ENCODE measurements at places on chromosomes 3 and 15.
A peak's percentile ranks its signal among the peaks of the same experiment; 100 is the strongest.

- no peak for DNase-seq
Observed at GRCh38 chr3:186400662-186401061, 38.6 kb upstream of the DGKG start.

- no peak for DNase-seq
Observed at GRCh38 chr15:96123630-96124187, 206.8 kb upstream of the NR2F2 start.

DNA sequence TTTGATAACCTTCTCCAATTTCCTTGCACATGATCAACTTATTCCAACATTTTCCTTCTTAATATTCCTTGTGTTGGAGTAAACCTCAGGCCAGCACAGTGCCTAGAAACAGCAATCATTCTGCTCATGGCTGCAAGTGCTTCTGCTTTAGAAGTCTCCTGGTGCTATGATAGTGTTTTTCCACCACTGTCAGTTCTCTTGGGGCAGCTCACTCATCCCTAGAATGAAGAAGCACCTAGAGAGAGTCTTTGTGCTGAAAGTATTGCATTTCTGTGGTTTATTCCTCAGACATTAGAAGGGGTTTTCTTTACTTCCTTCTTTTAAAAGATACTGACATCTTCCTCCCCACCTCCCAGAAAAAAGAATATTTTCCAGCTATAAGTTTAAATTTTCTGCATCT is 183.5 kb downstream of the RYR3 start:
- no peak for DNase-seq

DNA sequence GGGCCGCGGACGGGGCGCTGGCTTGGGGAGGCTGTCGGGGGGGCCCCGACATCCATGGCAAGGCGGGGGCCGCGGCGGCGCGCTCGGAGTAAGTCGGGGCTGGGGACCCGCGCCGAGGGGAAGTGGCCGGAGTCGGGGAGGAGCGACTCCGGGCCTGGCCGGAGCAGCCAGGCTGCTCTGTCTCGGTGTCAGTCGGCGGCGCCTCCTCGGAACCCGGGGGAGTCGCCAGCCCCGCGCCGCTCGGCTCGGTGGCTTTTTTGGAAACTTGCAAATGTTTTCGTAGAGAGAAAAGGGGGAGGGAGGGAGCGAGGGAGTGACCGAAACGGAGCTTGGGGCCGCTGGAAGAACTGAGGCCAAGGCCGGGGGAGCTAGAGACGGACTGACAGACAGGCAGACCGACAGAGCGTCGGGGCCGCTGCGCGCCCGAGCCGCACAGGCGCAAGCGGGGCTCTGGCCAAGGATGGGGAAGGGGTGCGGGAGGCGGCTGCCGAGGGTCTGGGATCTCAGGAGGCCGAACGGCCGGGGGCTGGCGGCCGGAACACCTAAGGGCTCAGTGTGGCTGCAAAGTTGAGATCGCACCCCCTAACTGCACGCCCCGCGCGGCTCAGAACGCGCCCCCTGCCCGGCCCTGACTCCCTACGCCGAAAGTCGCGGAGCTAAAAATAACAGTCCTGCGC is 5.0 kb downstream of the PTH1R start:
- DNase-seq = peak; percentile 38

GRCh38 chr15:92915766-92916435 is 15.8 kb downstream of the CHD2 start:
- no peak for DNase-seq

- no peak for DNase-seq
Observed at GRCh38 chr3:5563537-5564277, 376.2 kb downstream of the EDEM1 start.

DNA sequence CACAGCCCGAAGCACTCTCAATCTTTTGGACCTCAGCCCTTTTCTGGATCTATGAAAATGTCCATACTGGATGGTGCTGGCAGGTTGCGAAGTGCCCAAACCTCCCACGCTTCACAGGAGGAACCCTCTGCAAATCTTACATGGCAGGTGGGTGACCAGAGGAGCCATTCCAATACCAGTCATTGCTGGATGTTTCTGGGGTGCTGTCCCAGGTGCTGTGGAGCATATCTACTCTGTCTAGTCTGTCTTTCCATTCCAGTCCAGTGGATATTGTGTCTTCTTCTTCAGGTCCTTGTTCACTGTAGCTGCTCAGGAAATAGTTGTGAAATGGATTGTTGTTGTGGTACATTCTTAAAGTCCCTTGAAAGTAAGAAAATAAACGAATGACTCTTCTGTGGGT is 10.7 kb upstream of the ADIPOQ start:
- no peak for DNase-seq

DNA sequence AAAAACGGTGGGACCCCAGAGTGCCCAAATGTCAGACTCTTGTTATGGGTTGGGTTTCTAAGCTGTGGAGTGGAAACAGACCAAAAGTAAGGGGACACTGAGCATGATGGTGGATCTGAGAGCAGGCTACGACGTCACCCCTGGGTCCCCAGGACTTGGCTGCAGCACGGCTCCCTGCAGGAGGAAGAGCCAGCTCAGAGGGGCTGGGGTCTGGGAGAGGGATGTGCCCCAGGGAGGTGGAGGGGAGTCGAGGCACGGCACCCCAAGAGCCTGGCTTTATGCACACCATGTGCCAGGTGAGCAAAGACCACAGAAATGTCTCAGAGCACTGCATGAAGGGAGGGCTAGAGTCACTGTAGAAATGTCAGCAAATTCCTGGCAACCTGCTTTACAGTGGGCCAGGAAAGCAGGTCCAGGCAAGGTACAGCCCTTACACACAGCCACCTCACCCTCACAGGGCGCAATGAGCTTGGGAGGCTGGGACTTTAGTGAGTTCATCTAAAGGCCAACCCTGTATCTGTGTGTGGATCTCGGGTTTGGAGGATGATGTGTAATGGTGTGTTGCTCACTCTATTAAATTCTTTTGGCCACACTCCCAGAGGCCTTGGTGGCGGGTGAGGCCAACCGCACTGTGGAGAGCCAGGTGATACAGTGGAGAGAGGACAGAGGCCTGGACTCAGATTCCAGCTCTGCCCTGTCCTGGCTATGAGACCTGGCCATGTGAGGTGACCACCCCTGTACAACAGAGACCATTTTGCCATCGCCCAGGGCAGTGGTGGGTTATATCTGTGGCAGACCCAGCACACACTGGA is 14.1 kb downstream of the CTSH start:
- DNase-seq = peak; percentile 88
